ENCODE measurements at places on chromosomes 16 and 17.

GRCh38 chr16:83568345-83568744, 239.4 kb upstream of the HSBP1 start:
- no peak for DNase-seq

- no peak for DNase-seq
These were observed 3.6 kb upstream of the MMP15 start for GRCh38 chr16:58021661-58022551.

GRCh38 chr17:48429156-48429555, 858 bp downstream of the SKAP1 start:
- peak; percentile 67 for DNase-seq

GRCh38 chr16:4322121-4323052, 6.5 kb downstream of the GLIS2 start:
- no peak for DNase-seq

- no peak for DNase-seq
These were observed 5.8 kb downstream of the THRA start for GRCh38 chr17:40068584-40068916.

- no peak for DNase-seq
These were observed 5.9 kb upstream of the MAP2K3 start for GRCh38 chr17:21278450-21279197.

GRCh38 chr16:54633943-54634362, 296.7 kb upstream of the IRX5 start:
- DNase-seq, result no peak

- no peak for DNase-seq
These were observed 6.8 kb downstream of the CDK5R1 start for GRCh38 chr17:32493571-32493970.

- DNase-seq, result no peak
These were observed 24.8 kb downstream of the CCR7 start for GRCh38 chr17:40540448-40540847.

GRCh38 chr17:67376737-67377487, at the start of gene PITPNC1:
Gene PITPNC1, plus strand, starts transcription at chr17:67377281.
- no peak for DNase-seq

DNA sequence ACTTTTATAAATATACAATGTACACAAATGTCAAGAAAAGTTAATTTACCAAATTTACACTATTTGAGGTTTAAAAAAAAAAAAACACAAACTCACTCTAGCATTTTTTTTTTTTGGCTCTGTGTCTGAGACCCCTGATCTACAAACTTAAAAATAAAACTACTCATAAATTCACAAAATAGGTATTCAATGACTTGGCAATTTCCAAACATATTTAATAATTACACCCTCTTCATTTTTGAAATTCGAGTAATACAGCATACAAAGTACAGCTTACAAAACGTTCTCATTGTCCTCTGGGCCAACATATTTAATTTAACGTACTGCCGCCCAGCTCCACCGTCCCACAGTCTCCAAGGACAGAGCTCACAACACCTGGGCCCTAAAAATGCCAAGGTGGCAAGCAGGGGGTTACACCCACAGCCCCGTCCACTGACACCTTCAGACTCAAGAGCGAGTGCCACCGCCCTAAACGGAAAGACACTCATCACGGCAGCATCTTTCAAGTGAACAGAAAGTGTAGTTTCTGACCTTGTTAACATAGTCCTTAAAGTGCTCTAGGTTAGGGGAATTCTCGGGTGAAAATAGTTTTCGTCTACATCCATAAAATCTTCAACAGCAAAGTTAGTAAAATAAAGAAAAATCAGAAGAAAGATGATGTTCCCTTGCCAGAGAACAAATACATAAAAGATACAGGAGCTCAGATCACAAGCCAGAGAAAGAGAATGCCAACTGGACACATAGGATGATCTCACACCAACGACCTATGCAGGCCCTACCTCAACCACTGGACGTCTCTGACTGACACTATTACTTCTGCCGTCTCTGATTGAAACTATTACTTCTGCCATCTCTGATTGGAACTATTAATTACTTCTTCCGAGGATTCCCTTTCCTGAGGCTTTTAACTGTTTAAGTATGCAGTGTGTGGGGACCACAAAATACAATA, 4.2 kb downstream of the ADCY9 start:
- no peak for DNase-seq

GRCh38 chr16:65989861-65990604, 376.5 kb upstream of the CDH5 start:
- DNase-seq, result no peak

GRCh38 chr17:34683390-34683789, 104.0 kb downstream of the TMEM132E start:
- DNase-seq, result no peak

GRCh38 chr17:17822616-17823015, 14.2 kb downstream of the SREBF1 start:
- DNase-seq, result no peak

DNA sequence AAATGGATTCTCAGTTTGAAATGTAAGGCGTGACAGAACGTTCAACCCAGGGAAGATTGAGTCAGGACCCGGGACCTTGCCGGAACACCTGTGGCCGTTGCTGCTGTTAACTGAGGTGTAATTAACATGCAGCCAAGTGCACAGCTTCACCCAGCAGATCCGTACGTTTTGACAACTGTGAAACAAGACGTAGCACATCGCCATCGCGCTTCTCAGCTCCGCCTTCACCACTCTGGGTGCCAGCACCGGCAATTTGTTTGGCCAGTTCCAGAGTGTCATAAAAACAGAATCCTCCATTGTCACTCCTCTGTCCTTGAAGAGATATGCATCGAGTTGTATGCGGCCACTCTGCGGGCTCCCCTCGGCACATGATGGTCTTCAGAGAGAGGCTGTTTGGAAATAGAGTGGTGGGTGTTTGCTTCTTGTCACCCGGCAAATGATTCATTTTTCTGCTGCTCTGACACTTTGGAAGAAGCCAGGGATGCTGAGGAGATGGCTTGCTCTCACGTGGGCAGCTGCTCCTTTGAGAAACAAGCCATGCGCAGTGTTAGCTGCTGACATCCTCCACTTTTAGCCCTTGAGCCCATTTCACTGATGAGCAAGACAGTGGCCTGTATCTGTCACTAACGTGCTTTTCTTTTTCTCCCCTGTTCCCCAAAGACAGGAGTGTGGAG, 22.6 kb downstream of the NAA60 start:
- DNase-seq, result no peak

- no peak for DNase-seq
These were observed 20.4 kb downstream of the NFE2L1 start for GRCh38 chr17:48068491-48068961.

GRCh38 chr16:59048876-59049275, 314.8 kb upstream of the GOT2 start:
- no peak for DNase-seq

- no peak for DNase-seq
These were observed 7.3 kb downstream of the ADGRG5 start for GRCh38 chr16:57549730-57550129.

DNA sequence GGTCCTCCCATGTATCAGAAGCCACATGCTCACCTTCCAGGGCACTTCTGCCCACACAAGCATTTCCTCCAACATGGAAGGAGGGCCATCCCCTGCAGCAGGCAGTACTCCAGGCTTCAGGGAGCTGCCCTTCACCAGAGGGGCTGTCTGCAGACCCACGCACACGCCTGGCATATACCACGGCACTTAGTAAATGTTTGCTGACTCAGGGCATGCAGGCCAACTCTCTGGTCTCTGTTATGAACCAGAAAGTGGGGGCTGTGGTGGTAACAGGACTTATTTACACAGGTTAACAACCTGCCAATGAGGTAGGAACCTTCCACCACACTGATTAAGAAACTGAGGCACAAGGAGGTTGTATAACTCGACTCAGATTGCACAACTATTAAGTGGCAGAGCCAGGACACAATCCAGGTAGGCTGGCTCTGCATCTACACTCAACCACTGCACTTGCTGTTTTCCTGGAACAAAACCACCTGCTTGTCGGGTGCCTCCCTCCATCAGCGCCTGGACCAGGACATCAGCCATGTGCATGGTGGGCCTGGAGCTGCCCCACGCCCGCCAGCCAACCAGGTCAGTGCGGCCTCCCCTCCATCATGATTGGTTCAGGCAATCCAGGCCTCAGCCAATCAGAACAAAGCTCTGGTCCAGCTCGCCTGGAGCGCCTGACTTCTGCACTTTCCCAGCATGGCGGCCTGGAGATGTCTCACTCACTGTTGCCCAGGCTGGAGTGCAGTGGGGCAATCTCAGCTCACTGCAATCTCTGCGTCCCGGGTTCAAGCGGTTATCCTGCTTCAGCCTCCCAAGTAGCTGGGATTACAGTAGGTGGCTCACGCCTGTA, 19.2 kb downstream of the ACTG1 start:
- no peak for DNase-seq

DNA sequence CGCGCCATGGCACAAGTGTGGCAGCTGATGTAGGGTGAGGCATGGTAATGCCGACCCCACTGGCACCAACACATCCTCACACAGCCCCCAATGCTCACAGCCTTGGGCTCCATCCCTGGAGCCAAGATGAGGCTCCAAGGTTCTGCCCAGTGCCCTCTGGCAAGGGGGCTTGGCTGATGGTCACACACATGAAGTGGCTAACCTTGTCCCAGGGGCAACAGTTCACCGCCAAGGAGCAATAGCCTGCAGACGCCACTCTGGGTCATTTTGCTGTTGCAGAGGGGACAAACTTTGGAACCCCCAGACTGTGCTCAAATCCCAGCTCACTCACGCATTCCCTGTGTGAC, 26.8 kb downstream of the TNFRSF13B start:
- DNase-seq, result no peak

DNA sequence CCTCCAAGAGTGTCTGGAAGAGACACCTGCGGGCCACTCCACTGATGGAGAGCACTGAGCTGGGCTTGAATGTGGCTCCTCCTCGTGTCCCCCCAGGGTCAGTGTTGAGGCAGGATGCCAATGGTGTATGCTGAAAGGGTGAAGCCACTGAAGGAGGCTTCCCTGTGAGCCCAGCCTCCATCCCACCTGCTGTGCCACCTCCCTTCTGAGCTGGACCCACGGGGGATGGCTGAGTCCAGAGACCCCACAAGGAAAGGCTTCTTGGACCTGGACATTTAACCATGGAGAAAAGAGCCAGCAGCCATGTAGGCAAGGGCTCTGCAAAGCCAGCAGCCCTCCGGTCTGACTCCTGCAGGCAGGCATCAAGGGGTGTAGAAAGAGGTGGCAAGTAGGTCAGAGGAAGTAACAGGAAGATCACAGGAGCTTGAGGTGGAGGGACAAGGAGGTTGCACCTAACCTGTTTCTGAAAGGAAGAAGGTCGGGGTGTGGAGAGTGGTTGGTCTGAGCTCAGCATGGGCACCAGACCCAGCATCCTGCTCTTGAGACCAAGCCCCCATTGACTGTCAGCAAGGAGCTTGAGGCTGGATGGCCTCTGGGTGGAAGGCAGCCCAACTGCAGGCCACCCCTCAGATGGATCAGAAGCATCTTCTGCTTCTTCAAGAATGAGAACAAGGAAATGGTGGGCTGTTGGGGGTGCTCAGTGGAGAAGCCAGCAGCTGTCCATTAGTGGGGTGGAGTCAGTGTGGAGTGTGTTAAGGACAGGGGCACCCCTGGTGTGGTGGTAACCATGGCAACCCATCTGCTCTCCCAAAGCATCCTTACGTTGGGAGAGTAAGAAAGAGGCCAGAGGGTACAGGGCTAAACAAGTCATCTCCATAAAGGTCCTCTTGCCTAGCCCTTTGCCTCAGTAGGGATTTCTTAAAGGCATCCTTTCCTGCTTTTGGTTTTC, 80.7 kb downstream of the PLD6 start:
- DNase-seq, result no peak

DNA sequence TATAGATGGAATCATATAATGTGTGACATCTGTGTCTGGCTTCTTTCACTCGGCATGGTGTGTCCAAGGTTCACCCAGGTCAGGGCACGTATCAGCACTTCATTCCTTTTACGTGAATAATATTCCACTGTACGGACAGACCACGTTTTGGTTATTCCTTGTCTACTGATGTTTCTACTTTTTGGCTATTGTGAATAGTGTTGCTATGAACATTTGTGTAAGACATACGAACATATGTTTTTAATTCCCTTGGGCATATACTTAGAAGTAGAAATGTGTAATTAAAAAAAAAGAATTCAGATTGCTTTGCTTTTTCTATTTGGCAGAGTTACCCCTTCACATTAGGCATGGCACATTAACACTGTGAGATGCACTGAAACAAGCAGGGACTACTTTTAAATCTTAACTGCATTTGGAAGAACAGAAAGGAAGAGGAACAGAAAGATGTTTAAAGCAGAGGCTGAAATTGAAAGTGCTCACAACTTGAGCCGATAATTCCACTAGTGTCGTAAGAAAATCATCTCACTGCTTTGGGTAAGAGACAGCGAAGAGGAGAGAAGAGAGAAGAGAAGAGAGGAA, 105.3 kb downstream of the VPS53 start:
- no peak for DNase-seq

GRCh38 chr16:69941251-69942098, 9.7 kb upstream of the CLEC18A start:
- no peak for DNase-seq

- peak; percentile 72 for DNase-seq
These were observed 13.5 kb upstream of the ITGB3 start for GRCh38 chr17:47239967-47240651.

- no peak for DNase-seq
These were observed 559.9 kb upstream of the HSBP1 start for GRCh38 chr16:83247767-83248372.

GRCh38 chr16:600781-601180, 10.9 kb downstream of the RAB40C start:
- no peak for DNase-seq

DNA sequence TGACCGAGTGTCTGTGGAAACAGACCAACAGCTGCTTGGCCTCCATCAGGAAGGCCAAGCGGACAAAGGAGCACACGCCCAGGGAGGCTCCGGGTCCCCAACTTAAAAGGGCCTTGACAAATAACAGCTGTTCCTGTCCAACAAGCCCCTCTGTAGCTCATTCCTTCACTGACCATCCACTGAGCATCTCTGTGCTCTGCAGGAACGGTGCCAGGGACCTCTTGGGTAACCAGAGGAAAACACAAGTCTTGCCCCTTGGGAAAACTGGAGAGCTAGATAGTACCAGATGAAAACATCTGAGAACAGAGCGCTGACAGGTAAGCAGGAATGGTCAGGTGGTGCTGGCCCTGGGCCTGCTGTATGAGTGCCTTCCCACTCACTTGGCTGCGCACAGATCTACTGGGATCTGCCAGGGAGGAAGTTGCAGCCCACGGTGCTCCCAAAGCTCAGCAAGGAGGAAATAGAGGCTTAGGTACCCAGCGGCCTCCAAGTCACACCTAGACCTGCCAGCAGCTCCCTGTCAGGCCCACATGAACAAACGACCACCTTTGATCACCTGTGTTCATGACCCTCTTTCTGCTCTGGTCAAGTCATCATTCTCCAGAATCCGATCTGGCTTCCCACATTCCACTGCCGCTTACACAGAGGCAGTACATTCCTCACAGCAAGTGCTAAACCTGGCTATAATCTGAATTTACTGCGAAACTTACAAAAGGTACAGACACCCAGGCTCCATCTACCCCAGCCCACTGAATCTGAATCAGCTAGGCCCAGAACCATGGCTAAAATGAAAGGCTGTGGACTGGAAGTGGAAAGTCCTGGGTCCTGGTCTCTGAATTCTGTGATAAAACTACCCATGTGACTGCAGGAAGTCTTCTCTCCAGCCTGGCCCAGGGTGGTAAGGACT, 12.5 kb downstream of the DCAKD start:
- DNase-seq, result no peak

DNA sequence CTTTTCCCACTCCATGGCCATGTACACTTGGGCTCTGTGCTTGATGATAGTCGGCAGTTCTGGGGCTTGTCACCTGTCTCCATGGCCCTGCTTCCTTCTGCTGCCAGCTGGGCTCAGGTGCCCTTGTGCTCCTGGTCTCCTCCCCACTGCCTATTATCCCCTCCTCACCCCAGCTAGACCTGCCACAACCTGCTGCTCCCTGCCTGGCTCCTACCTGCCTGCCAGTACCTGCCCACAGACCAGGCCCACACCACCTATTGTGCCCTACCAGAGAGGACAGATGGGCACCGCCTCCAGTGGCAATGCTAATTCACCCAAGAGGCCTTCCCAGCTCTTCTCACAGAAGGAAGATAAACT, 538 bp upstream of the RAPGEFL1 start:
- DNase-seq, result peak; percentile 11
